AG20443 (cell line): ENCODE measurements at places on chromosomes 4 and X.

DNA sequence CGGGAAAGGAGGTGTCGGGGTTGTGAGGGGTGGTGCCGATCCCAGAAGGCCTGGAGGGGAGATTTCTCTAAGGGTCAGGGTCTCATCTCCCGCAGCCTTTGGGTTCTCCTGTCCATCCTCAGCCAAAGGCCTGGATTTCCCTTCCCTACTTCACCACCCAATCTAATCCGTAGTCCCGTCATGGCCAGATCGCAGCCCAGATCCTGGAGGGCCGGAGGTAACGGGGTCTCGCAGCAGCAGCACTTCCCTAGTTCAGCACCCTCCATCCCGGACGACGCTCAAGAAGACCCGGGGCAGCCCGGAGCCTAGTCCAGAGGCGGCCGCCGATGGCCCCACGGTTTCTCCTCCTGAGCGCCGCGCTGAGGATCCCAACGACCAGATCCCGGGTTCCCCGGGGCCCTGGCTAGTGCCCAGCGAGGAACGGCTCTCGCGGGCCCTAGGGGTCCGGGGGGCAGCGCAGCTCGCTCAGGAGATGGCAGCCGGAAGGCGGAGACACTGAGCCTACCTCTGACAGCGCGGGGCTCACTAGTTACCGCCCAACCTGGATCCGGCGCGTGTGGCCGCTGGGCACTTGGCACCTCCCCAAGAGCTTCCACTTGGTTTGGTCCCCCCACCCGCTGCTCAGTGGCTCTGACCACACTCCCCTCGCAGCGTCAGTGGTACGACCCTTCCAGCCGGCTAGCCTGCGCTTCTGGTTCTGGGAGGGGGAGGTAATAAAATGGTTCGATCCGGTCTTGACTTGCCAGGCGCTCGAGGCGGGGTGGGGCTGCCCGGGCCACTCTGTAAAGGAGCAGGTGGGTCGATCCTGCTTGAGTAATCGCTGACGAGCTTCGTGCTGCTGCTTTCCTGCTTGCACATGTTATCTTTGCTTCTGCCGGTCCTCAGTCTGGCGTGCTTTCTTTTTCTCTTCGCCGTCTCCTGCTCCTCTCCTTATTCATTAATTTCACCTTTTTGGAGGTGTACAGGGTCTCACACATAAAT lies 3.6 kb downstream of the MAGIX start:
- peak; percentile 16 for DNase-seq

DNA sequence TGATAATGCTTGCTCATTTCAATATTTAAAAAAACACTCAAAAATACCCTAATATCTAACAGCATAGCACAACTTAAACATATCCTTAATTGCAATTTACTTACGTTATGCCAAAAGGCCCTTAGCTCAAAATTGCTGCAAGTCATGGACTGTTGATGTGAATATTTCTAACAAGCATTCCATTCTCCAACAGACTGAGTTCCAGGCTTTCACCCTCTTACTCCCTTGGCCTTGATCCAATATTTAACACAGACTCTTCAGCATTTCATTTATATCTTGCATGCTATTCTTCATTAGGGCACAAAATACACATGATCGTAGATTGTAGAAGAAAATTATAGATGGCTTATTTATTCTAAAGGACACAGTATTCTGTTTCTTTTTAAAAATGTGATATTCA lies 96.5 kb downstream of the RNF150 start:
- DNase-seq: no peak

GRCh38 chr4:69156913-69157312 lies 57.6 kb downstream of the UGT2B11 start:
- no peak for DNase-seq

- no peak for DNase-seq
Measured at GRCh38 chr4:178665916-178666315, 1223.7 kb upstream of the AGA start.

- no peak for DNase-seq
Measured at GRCh38 chr4:125235971-125236370, 78.8 kb upstream of the FAT4 start.

DNA sequence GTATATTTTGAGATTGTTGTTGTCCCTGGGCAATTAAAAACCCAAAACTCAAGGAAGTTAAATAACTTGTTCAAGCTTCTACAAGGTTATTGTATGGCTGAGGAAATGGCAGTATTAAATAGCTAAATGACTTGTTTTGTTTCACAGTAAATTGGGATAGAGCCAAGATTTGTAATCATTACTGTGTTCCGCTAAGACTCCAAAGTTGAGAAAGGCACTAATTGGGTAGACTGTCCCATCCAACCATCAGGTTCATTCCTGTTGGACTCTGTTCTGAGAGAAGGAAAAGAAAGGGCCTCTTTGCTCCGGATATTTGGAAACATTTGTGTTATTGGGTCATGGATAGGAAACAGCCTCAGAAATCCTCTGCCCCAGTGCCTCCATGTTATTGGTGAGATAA lies 82.2 kb downstream of the DCLK2 start:
- no peak for DNase-seq

GRCh38 chrX:123859409-123859845 lies 426 bp upstream of the XIAP start:
- DNase-seq: peak; percentile 84
